ENCODE measurements at places on chromosomes 11 and 22.

DNA sequence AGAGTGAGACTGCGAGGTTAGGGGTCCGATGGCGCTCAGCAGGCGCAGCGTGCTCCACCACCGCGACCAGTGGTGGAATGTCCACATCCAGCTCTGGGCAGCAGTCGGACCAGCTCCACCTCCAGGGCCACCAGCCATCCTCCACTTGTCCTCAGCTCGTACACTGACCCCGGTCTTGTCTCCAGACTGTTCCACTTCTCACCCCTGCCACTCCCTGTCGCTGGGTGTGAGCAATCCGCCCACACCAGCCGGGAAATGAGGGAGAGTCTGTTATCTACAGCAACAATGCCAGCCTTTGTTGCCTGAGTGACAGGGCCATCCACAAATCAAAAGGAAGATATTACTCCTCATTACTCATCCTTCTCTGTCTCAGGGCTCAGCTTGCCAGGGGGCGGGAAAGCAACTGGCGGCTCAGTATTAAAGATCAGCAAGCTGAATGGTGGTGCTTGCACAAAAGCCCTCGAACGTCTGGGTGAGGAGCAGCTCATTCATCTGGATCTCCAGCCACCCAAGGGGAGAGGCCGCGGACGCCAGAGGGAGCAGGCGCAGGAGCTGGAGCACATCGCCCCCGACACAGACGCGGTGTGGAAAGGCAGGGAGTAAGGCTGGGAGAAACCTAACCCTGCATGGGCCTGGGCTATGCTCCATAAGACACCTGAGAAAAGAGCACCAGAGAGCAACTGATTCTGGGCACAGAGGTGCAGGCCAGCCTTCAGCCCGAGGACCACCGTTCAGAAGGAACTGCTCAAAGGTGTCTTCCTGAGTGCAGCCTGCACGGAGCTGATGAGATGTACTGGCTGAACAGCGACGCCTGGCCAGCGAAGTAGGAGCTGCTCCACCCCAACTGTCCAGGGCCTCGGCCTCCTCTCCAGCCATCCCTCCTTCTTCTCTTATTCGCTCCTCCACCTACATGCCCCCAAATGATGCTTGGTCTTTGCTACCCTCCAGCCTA lies 21.9 kb downstream of the IGSF9B start:
- peak; percentile 32 for DNase-seq

- peak; percentile 18 for DNase-seq
Measured at GRCh38 chr11:19366992-19367709, 126.4 kb upstream of the E2F8 start.

GRCh38 chr11:1195682-1196515 lies 27.0 kb upstream of the MUC5B start:
- DNase-seq, result no peak

DNA sequence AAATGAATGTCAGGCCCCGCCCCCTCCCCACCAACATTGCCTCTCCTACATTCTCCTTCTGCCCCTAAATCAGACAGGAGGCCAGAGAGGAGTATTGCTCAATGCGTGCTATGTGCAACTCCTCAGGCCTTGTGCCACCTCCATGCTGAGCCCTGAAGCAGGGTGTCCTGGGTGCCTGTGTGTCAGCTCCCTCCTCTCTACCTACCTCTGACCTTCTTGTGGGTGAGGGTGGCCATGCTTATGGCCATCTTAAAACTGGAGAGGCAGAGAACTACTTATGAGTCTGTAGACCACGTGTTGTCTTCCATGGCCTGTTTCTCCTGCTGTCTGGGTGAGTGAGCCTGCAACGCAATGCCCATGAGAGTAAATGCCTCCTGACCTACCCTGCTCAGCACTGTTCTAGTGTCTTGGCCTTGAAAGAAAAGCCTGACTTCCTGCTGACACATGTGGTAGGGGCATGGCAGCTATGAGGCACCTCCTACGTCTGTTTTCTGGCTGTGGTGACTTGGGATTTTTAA lies 10.5 kb downstream of the MCAM start:
- DNase-seq, result peak; percentile 66

- no peak for DNase-seq
Measured at GRCh38 chr22:43342347-43343261, 568 bp downstream of the SCUBE1 start.

GRCh38 chr11:128506999-128507611 lies 80.3 kb downstream of the ETS1 start:
- peak; percentile 96 for DNase-seq

- DNase-seq, result peak; percentile 51
Measured at GRCh38 chr11:43579171-43579918, 101.2 kb upstream of the HSD17B12 start.

DNA sequence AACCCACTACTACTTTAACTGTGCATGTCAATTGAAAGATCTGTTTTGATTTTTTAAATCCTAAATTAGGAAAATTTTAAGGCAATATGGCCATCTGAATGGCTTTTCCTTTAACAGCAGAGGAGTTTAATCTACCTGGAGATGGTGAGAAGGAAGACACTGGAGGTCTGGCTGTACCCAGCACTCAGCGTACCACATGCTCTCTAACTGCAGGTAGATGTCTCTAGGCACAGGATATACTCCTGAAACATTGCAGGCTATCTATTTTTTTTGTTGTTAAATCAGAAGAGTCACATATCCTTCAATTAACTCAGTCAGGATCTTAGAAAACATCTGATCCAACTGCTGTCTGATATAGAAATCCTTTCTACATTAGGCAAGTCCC lies 17.3 kb upstream of the CASTOR1 start:
- DNase-seq, result no peak

GRCh38 chr22:32971276-32971675 lies 86.9 kb downstream of the SYN3 start:
- peak; percentile 26 for DNase-seq

GRCh38 chr22:50032941-50033601 lies 20.5 kb upstream of the IL17REL start:
- no peak for DNase-seq

- peak; percentile 40 for DNase-seq
Measured at GRCh38 chr11:104003491-104003890, 32.9 kb upstream of the DDI1 start.

- DNase-seq, result no peak
Measured at GRCh38 chr11:69657456-69657910, 16.5 kb downstream of the CCND1 start.

- DNase-seq, result no peak
Measured at GRCh38 chr11:126719740-126720139, 280.8 kb downstream of the KIRREL3 start.

GRCh38 chr11:83159902-83160865 lies 3.3 kb downstream of the PCF11 start:
- peak; percentile 33 for DNase-seq

DNA sequence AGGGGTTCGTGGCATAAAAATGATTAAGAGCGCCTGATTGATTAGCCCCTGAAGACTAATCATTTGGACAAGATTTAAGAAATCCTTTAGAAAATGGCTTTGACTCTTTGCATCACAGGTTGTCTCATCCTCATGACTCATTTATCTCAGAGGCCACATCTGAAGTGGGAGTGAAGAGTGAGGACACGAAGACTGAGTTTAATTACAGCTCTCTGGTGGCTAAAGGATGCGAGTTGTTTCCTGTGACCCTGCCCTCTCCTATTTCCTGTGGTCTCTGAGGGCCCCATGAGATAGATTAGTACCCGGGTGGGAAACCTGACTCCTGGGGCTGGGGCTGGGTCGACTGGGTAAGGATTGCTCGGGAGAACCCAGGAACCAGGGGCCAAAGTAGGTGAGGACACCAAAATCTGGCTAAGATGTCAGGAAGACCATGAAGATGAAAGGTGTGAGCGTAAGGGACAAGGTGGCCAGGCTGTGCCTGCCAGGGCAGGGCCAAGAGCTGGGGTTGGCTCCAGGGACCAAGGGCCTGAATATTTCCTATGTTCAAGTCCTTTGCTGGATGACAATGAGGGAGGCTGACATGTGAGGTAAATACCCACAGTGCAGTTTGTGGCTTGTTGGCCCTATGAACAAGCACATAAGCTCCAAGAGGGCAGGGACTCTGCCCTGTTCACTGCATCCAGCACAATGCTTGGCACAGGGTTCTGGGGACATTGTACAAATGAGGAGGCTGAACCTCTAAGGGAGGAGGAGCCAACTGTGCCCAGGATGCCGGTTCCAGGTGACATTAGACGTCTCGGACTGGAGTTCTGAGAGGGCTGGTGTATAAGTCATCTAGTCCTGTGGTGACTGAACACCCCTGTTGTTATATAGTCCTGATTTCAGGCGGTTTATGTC lies 3.6 kb downstream of the OTOG start:
- no peak for DNase-seq

- DNase-seq, result no peak
Measured at GRCh38 chr11:116536416-116536815, 236.4 kb downstream of the BUD13 start.

- no peak for DNase-seq
Measured at GRCh38 chr22:50008151-50009040, 4.2 kb downstream of the IL17REL start.

GRCh38 chr11:45262900-45263299 lies 23.2 kb downstream of the SYT13 start:
- no peak for DNase-seq

DNA sequence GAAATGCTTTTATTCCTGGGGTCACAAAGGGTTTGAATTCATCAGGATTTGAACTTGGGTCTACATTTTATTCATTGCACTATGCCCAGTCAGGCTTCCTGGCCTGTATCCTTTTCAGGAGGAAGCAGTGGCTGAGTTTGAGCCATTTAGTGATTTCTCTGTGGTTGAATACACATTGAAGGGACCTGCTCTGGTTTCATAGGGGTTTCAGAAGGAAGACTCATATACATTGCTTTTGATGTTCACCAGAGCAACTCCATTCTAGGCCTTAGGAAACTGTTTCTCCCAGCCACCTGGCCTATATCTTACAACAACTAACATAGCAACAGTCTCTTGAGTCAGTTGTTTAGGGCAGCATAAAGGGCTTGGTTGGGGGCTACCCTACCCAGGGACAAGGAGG lies 165.7 kb downstream of the INSC start:
- no peak for DNase-seq

DNA sequence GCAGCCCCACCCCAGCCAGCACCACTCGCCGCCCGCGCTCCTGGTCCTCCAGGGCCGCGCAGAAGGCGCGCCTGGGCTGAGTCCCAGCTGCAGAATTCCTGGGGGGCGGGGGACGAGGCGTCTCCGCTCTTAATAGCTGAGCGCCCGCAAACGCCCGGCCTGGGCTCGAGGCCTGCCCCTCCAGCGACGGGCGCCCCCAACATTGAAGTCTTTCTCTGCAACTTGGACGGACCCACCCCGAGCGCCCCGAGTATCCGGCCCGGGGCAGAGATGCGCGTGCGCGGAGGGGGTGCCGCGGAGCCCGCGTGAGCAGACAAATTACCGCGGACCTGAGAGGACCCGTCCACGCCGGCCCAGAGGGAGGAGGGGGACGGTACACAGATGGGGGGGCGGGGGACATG lies 6.7 kb upstream of the SYT7 start:
- DNase-seq, result peak; percentile 71

DNA sequence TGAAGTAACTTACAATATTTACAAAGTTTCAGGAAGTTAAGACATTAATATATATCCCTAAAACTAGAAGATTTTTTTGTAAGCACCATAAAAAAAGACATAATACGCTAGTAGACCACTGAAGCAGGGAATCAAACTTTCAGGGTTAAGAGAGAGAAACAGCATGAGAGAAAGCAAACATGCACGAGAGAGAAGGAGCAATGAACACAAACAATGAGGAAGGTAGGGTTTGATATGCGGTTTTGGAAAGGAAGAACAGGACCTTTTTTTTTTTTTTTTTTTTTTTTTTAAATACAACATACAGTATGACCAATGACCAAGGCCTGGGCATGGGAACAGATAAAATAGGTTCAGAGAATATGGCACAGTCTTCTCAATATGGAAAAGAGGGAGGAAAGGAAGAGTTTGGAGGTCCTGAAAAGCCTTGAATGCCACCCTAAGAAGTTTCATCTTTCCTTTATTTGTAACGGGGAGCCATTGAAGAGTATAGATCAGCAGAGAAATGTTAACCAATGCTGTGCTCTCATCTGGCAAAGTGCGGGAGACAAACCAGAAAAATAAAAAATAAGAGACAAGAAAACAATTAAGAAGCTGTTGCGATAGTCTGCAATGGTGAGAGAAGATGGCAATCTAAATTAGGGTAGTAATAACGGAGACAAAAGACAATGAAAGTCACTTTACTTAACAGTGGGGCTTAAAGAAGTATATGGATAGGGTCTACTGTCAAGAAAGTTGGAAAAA lies 101.0 kb downstream of the USP35 start:
- DNase-seq, result no peak

GRCh38 chr11:119189393-119189792 lies 4.1 kb downstream of the NHERF4 start:
- no peak for DNase-seq

DNA sequence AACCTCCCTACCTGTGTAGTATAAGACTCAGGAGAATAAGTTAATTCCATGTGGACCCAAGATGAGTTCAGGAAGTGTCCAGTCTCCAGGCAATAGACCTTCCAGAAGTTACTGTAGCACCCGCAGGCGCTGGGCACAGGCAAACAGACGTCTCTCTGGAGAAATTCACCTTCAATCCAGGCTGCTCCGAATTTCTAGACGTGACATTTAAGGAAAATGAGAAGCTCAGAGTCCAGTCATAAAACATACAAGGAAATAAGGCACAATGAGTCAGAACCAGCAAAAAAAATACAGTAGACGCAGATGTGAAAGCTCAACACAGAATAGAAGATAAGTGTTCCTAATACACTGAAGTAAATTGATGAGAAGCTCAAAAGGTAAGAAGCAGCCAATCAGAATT lies 14.2 kb downstream of the NADSYN1 start:
- no peak for DNase-seq
